ENCODE measurements at places on chromosomes 3 and 15.

- no peak for DNase-seq
These were observed 262.5 kb upstream of the IGF1R start for GRCh38 chr15:98385752-98386381.

DNA sequence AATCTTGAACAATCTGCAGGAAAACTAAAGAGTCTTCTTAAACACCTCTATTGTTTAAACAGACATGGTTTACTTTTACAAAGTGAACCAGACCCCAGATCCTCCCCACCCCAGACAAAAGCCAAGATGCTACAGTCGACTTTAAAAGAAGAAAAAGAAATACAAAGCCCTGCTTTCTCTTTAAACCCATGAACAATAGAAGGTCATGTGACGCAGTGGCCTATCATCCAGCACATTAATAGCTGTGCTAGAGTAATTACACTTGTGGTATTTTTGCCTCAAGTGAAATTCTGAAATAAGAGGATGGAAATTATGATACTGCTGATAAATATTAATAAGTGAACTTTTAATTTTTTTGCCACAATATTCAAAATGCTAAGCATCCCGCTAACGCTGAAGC lies 613.4 kb downstream of the FOXP1 start:
- no peak for DNase-seq

- no peak for DNase-seq
These were observed 98.4 kb downstream of the IGF2BP2 start for GRCh38 chr3:185726254-185726967.

- DNase-seq, result no peak
These were observed 78.1 kb upstream of the LMOD3 start for GRCh38 chr3:69200384-69201068.

GRCh38 chr3:126995926-126996512 lies 13.1 kb downstream of the PLXNA1 start:
- no peak for DNase-seq

DNA sequence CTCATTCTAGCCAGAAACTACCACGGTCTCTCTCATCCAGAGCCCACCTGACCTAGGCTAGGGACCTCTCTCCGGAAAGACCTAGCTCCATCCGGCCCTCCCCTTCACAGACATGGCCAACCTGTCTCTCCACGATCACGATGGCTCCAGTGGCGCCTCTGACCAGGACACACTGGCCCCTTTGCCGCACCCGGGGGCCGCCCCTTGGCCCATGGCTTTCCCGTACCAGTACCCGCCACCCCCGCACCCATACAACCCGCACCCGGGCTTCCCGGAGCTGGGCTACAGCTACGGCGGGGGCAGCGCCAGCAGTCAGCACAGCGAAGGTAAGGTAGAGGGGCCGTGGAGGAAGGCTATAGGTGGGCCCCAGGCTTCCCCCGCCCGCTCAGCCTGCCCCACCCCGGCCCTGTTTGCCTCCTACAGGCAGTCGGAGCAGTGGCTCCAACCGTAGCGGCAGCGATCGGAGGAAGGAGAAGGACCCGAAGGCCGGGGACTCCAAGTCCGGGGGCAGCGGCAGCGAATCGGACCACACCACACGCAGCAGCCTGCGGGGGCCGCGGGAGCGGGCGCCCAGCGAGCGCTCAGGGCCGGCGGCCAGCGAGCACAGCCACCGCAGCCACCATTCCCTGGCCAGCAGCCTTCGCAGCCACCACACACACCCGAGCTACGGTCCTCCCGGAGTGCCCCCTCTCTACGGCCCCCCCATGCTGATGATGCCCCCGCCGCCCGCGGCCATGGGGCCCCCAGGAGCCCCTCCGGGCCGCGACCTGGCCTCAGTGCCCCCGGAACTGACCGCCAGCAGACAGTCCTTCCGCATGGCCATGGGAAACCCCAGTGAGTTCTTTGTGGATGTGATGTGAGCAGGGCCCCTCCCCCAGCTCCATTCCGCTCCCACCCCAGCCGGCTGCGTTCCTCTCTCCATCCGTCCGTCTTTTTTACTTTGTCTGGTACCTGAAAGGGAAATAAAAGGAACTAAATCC lies 4.5 kb upstream of the AP2M1 start:
- DNase-seq, result no peak

- no peak for DNase-seq
These were observed 11.3 kb downstream of the B3GALNT1 start for GRCh38 chr3:161093895-161094294.

GRCh38 chr15:82043130-82043673 lies 2.6 kb downstream of the MEX3B start:
- no peak for DNase-seq

GRCh38 chr3:42022355-42022754 lies 60.5 kb upstream of the ULK4 start:
- no peak for DNase-seq

DNA sequence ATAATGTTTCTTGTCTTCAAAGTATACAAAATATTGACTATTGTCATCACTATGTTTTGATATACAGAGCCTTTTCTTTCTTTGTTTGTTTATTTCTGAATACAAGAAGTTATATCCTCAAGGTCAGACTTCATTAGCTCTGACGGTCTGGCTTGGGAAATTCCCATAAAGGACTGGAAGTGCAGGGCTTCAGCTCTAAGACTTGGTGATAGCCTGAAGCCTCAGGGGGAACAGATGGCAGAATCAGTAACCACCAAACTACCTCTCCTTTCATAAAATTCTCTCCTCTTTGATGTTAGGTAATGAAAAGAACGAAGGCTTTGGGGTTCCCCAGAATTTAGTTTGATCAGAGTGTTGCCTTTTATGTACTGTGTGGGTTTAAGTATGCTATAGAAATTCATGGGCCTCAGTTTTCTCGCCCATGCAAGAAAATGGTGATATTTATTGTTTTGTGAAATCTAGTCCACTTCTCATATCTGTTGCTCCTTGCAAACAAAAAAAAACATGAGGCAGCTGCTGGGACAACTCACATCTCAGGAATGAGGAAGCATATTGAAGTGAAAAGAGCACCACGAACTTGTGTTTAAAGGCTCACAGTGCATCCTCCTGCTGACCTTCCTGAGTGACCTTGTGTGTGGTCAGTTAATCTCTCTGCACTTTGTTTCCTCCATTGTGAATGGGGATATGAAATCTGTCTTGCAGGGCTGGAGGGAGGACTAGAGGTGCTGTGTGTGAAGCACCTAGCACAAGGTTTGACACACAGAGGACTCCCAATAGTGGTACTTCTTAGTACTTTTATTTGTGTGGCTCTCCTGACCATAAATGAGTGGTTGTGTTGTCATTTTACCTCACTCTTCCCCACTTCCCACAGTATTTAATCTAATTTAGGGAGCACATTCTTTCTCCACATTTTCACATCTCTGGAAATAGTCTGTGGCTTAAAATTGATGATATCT lies 569.8 kb upstream of the IL12A start:
- DNase-seq, result no peak

- DNase-seq, result no peak
These were observed 737 bp downstream of the DNAJA4 start for GRCh38 chr15:78265137-78265460.

DNA sequence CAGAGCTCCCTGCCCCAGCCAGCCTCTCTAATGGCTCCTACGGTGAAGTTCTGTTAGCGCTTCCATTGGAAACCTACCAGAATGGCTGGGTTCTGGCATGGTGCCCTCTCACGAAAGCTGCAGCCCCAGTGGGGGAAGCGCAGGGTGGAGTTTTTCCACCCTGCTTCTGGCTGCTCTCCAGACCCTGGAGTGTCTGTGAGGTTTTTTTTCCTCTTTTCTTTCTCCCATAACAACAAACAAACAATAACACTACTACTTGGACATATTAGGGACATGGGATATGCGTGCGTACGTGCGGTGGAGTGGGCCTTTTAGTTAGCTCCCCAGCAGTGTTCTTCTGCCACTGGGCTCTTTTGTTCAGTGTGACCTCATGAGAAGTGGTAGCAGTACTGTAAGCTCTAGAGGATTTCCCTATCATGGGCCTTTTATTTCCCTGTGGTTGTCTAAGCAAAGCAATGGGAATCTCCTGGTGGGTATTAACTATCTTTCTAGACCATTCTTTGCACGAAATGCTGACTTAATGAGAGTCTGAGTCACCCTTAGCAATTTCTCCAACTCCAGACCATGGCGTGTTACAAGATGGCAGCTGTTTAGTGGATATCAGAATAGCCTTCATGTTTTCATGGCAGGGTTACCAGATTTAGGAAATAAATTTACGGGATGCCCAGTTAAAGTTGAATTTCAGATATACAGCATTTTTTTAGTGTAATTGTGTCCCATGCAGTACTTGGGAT lies 161.9 kb downstream of the FNDC3B start:
- DNase-seq, result no peak

DNA sequence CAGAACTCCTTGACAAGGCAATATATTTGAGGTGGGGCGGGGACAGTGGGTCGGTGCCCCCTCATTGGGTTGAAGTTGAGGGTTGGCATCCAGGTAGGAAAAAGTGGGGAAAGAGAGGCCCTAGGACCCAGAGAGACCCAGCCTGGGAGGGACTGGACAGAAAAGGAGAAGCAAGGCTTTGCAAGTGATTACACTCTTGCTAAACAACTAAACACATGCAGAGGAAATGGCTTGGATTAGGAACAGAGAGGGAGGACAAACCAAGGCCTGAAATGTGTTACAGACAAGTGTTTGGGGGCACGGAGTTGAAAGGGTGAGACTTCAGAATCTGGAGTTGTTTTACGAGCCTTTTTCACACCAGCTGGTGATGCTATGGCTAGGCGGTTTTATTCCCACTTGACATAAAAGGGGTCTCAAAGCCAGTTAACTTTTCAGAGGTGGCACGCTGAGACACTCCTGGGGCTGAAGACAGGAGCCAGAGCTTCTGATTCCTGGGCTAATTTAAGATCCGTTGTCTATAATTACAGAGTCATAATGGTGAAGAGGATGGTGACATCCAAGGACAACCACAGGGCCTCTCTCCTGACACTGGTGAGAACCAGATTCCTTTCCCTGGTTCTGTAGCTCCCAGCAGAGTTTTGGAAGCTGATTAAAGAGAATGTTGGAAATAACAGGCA lies 7.7 kb upstream of the KCTD6 start:
- DNase-seq, result no peak

GRCh38 chr3:66464512-66464894 lies 36.3 kb downstream of the LRIG1 start:
- no peak for DNase-seq

GRCh38 chr3:31968369-31968926 lies 12.6 kb downstream of the OSBPL10 start:
- no peak for DNase-seq

- no peak for DNase-seq
These were observed 129.0 kb downstream of the RPL22L1 start for GRCh38 chr3:170740726-170741591.

DNA sequence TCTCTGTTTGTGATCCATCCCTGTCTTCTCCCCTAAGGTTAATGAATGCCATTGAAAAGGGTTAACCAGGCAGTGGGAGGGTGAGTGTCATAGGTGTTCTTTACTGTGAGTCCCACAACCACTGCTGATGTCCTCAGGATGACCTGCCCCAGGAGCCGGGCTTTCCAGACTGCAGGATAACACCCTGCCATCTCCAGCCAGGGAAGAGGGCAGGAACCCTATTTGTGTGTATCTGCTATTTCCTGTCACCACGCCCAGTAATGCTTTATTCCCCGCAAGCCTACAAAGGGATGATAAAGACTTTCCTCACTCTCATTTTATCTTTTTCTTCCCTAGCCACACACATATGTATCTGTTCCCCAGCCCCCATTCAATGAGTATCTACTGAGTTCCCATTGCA lies 15.6 kb upstream of the CTXND1 start:
- DNase-seq, result no peak

GRCh38 chr3:49865198-49865784 lies 4.4 kb downstream of the CAMKV start:
- DNase-seq, result no peak

- no peak for DNase-seq
These were observed 8.9 kb downstream of the INSYN1 start for GRCh38 chr15:73744293-73744692.

DNA sequence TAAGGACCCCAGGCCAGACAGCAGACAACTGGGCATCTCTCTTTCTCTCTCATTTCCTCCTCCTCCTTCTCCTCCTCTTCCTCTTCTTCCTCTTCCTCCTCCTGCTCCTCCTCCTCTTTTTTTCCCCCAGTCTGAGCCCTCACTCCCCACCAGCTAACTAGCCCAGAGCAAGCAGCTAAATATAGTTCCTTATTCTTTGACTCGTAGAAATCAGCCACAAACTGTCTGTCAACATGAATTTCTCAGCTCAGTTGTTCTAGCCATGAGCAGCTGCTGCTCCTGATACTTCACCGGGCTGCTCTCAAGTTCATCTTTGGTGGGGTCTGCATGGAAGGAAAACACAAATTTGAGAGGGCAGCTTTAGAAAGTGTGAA lies 19.2 kb upstream of the LOXL1 start:
- no peak for DNase-seq

GRCh38 chr3:194879991-194880939 lies 194.6 kb downstream of the FAM43A start:
- DNase-seq, result no peak

DNA sequence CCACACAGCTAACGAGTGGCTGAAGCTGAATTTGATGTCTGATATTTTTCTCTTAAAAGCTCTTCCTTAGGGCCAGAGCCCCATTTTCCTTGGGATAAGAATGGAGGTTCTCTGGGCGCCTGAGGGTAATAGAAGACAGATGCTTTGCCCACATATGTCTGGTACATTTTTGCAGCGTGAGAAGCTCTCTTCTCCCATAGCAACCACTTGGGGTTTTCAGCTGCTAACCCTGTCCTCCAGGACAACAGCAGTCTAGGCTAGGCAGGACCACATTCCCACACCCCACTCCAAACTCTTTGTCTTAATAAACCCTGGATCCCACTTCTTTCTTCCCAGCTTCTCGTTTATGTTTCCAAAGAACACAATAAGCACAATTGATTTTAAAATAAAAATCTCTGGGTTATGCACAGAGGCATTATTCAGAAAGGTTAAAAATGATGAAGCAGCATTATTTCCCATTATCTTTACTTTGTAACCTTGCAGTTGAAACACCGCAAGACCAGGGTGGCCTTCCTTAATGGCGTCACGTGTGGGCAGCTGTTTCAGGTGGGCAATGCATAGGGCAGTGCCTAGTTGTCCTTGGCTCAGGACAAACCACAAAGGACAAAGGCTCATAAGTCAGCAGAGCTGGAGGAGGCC lies 56.5 kb upstream of the NTRK3 start:
- DNase-seq, result no peak

DNA sequence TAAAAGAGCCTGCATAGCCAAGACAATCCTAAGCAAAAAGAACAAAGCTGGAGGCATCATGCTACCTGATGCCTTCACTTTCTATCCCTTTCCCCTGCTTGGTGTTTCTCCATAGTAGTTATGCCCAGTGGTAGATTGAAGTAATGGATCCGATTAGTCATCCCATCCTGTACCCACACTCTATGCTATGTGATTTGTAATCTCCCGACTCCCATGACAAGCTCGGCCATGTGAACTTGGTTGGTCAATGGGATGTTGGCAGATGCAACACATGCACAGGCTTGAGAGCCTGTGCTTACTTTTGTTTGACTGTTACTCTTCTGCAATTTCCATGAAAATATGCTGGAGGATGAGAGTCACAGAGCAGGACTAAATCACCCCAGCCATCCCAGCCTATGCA lies 334.9 kb upstream of the DPH6 start:
- DNase-seq, result no peak

GRCh38 chr3:156489462-156489911 lies 65.4 kb downstream of the SSR3 start:
- no peak for DNase-seq

- DNase-seq, result no peak
These were observed 36.4 kb downstream of the CEP152 start for GRCh38 chr15:48774484-48774883.

- DNase-seq, result no peak
These were observed 25.0 kb downstream of the CLDN18 start for GRCh38 chr3:138034918-138035317.

- DNase-seq, result no peak
These were observed 221.4 kb downstream of the CADPS start for GRCh38 chr3:62653796-62654195.

- DNase-seq, result no peak
These were observed 11.5 kb upstream of the PRKAR2A start for GRCh38 chr3:48859206-48859605.

All from GM19239 (cell line).